ENCODE measurements at places on chromosomes 1 and 21. TPM values are rescaled to one million over a fixed set of nuclear protein-coding genes. Genes with fewer than 3 reads are reported as not detected.

- peak; percentile 67 for DNase-seq
Measured at GRCh38 chr1:225962440-225962975, 21.5 kb upstream of the LEFTY2 start.

The LHX8 gene
- polyA plus RNA-seq = not detected

The SPRR1A gene
- not detected for polyA plus RNA-seq

The SH2D1B gene
- polyA plus RNA-seq = 0.15 TPM

The MYCL gene
- 0.03 TPM for polyA plus RNA-seq

Measured in B cell (primary cell).